ENCODE measurements at places on chromosomes 3 and 15.

DNA sequence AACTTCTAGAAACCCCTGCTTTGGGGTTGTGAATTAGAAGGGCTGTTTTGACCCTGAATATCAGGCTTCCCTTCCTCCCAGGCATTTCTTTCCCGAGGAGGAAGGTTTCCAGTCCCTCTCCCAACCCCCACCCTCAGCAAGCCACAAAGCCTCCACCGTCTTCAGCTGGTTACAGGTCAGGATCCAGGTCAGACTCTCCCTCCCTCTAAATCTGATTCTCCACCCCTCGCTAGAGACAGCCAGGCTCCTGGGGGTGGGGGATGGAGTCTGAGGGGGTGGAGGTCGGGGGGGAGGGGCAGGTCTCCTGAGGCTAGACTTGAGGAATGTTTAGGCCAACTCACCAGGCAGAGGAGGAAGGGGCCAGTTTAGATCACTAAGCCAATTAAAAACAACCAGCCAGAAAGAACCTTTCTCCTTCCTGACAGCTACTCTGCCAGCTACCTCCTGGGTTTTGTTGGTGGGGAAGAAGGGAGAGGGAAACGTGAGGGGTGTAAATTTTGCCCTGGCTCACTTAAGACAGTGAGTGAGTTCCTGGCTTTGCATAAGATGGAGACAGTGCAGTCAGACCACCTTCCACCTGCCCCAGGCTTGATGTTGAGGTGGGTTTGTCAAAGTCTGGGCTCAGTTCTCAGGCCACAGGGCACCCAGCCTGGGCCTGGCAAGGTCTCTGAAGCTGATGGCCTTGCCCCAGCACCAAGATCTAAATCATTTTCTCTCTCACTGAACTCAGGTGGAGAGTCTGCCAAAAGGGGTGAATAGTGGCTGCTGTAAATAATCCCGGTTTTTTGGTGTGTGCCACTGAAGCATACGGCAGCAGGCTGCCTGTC, 19.5 kb downstream of the BMF start:
- DNase-seq = no peak

- no peak for DNase-seq
Observed at GRCh38 chr3:168071591-168072322, 24.0 kb downstream of the GOLIM4 start.

GRCh38 chr3:191631496-191631895, 170.5 kb downstream of the PYDC2 start:
- no peak for DNase-seq

DNA sequence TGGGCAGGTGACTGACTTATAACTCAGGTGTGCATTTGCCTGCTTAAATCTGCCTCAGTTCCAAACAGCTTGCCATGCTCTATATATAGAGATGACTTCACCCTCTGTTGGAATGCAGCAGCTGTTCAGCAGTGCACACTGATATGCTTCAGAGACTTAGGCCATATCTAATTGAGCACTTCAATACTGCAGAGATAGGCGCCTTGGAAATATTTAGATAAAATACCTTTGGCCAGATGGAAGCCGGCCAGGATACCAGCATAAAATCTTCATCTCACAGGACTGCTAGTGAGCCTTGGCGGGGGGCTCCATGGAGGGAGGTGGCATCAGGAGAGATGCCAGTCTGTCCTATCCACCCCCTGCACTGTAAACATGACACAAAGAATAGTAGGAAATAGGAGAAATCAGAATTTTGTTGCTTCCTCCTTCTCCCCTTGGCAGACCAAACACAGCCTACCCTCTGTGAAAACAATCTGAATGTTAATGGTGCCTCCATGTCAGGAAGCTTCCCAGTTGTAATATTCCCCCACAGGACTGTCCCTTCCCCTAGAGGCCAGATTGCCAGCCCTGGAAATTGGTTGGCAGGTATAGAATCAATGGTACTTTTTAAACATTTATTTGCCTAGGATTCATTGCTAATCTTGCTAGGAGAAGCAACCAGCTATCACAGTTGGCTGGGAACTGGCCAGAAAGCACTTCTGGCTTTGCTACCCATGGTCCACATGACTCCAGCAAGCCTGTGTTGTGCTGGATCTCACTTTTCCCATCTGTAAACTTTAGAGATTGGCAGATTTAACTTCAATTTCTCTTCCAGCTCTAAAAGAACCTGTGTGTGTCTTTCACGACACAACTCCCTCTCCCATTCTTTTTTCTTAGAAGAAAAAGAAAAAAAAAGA, 215.5 kb upstream of the KCNMB2 start:
- DNase-seq = no peak

GRCh38 chr3:177220136-177220974, 23.1 kb upstream of the TBL1XR1 start:
- DNase-seq = no peak

DNA sequence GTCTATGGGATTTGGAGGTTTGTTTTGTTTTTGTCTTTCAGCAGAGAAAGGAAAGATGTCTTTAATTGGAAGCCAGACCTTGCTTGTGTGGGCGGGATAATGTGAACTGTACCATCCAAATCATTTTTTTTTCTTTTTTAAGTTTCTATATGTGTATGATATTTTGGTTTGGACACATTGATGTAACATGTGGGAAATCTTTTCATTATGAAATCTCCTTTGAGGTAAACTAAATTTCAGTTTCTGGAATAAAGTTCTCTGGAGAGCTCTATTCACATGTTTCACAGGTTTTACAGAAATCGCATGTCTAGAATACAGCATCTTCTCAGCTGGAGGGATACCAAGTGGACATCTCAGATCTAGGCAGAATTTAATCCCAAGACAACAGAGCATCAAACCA, 451.5 kb upstream of the MDFIC2 start:
- no peak for DNase-seq

DNA sequence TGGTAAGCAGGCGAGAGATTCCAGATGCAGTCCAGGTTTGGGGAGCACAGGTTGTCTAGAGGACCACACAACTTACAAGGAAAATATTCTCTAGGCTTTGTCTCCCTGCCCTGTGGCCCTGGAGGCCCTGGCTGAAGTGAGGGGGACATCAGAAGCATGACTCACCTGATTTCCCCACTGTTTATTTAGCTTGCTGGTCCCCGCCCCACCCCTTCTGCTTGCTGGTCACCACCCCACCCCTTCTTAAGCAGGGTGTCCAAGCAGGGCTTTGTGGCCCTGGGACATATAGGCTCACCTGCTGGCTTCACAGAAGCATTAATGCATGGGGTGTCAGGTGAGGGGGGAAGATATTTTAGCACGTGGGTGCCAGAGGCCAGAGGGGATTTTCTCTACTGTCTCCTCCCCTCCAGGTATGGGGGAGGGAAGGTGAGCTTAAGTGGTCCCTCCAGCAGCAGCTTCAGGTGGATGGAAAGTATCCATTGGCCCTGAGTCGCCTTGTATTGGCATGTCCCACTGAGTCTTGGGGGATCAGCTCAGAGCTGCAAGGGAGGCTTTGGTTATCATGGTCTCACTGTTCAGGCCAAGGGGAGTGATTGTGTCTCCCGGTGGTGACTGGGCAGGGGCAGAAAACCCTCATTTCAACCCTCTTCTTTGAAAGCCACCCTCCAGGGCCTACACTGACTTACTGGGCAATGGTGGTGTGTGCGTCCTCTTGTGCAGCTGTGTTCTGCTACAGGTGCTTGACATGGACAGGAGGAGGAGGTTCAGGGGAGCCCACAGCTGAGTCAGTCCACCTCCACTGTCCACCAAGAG, 49.8 kb downstream of the GASK1A start:
- no peak for DNase-seq

- DNase-seq = no peak
Observed at GRCh38 chr3:63687278-63688225, 35.1 kb downstream of the SNTN start.

GRCh38 chr3:70766301-70766700, 453.9 kb upstream of the MDFIC2 start:
- DNase-seq = no peak

GRCh38 chr3:197289726-197290125, 8.7 kb downstream of the DLG1 start:
- DNase-seq = no peak

GRCh38 chr15:36527235-36528162, 51.9 kb upstream of the CDIN1 start:
- DNase-seq = no peak

GRCh38 chr3:189903562-189904250, 217.0 kb downstream of the P3H2 start:
- no peak for DNase-seq

GRCh38 chr3:15316998-15317435, 15.4 kb downstream of the SH3BP5 start:
- no peak for DNase-seq

GRCh38 chr15:88029696-88030095, 226.8 kb downstream of the NTRK3 start:
- DNase-seq = no peak

DNA sequence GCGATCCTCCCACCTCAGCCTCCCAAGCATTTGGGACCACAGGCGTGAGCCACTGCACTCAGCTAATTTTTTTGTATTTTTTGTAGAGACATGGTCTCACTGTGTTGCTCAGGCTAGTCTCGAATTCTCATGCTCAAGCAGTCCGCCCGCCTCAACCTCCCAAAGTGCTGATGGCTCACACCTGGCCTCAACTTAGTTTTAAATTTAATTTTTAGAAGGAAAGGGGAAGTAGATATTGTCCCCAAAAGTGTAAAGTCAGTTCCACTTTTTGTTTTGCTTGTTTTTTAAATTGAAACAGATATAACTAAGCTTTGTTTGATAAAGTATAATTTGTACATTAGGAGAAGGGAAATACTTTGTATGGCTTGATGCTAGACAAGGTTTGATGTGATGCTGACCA, 31.3 kb upstream of the NFKBIZ start:
- no peak for DNase-seq

- DNase-seq = no peak
Observed at GRCh38 chr3:171704002-171704401, 106.3 kb downstream of the PLD1 start.

DNA sequence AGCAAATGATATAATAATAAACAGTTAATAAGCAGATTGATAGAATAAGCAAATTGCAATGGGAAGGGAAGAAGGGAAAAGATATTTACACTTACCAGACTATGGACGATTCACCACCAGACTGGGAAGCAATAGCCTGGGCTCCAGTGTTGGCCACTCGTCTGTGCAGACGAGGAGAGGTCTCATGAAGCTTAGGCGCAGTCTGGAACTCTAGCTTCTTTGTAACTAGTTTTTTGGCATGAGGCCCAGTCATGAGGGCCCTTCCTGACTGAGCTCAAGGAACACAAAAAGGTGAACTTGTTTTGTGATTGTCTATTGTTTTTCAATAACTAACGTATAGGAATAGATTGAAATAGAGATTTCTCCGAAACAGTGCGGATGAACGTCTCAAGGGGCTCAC, 63.3 kb upstream of the GATM start:
- DNase-seq = no peak

- no peak for DNase-seq
Observed at GRCh38 chr3:186421946-186422345, 59.9 kb upstream of the DGKG start.

DNA sequence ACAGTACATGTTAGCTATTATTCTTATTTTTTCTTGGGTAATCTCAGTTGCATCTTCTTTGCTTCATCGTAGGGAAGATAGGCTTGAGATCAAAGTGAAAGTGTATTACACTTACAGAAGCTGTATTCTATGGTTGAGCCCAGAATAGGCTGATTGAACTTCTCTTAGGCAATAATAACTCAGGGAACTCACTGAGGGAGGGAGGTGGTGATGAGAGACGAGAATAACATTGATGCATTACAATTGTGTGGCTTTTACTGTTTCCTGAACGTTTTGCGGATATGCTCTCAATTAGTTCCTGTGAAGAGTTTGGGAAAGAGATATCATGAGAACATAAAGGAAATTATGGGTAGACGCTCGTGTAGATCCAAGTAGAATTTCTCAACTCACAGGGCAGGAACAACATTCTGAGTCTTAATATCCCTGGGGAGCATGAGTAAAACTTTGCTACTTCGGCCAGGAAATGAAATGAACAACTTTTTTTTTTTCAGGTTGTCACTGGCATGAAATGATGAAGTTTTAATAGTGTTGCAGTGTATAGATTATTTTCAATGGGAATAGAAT, 302.2 kb downstream of the TUSC7 start:
- DNase-seq = no peak

DNA sequence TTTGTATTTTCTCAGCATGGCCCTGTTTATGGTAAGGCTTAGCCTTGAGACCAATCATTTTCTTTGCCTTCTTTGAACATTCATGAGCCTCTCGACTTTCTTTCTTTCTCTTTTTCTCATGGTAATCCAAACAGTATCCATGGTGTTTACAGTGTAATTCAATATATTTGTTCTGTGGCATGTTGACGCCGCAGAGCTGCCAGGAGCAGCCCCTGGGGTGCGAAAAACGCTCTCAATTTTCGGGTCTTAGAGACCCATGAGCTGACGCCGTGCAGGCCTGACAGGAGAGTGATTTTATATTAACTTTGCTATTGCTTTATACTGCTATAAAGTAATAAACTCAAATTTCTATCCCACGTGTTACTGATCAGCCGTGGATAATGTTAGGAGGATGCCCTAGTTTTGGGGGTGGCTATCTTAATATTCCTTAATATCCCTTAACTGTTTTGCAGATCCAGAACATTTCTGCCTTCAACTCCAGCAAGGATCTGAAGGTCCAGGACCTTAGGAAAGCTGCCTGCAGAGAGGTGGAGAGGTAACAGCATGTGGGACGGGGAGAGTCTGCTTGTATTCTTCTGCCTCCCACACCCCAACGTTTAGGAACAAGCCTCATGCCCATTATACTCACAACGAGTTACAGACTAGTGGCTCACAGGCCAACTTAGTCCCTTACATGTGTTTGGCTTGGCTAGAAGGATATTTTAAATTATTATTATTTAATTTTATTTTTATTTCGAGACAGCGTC, 29.3 kb upstream of the MYO1E start:
- no peak for DNase-seq

DNA sequence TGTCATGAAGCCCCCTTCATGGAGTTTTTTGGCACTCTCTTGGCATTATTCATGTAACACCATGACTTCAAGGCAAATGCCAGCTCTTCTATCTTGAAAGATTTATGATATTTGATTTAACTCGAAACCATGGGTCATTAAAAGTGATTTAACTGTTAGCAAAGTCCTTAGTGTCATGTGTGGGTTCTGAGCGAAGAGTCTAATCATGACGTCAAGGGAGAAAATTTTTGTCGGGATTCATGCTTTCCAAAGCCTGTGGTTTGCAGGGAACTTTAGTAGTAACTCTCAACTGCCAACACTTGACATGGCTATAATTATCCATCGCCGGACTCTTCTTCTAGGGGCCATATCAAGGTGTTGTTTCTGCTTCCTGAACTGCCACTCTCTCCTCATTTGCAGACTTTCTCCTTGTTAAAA, 11.5 kb downstream of the GXYLT2 start:
- DNase-seq = no peak

DNA sequence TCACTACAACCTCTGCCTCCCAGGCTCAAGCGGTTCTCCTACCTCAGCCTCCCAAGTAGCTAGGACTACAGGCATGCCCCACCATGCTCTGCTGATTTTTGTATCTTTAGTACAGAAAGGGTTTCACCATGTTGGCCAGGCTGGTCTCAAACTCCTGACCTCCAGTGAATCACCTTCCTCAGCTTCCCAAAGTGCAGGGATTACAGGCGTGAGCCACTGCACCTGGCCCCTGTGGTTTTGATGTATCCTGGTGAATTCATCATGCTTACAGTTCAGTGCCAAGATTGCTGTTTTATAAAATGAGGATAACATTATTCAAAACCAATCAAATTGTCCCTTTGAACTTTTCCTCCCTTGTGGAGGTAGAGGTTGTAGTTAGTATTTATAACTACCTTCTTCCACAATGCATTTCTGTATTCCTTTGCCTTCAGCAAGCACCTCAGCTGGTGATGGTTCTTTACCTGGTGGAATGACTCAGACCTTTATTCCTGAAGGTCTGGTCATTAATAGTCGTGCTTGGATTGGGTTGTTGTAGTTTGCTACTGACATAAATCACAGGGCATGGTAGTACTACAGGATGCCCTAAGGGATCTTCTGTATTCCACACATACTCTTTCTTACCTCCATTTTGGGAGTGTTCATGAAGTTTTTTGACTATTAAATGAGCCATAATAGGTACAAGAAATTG, 76.9 kb downstream of the UBP1 start:
- no peak for DNase-seq
